ENCODE measurements at places on chromosomes 2 and 18. TPM values are rescaled to one million over a fixed set of nuclear protein-coding genes. Genes with fewer than 3 reads are reported as not detected.

MEIS1 gene
- total RNA-seq: 11.7 TPM

TUBA4B gene
- not detected for total RNA-seq

PLA2R1 gene
- 5.0 TPM for total RNA-seq

SUMO1 gene
- 128 TPM for total RNA-seq

KCNE4 gene
- total RNA-seq: 0.49 TPM

NR4A2 gene
- 0.52 TPM for total RNA-seq

TMEM163 gene
- 0.31 TPM for total RNA-seq

ALK gene
- total RNA-seq: 4.6 TPM

DES gene
- 1.0 TPM for total RNA-seq

PAX8 gene
- total RNA-seq: 2.0 TPM

IL36A gene
- not detected for total RNA-seq

LAMA3 gene
- total RNA-seq: 16.4 TPM

SEMA4C gene
- 56.4 TPM for total RNA-seq

KCNK3 gene
- total RNA-seq: 8.2 TPM

CGREF1 gene
- total RNA-seq: 4.5 TPM

SALL3 gene
- total RNA-seq: 2.2 TPM
